PC-9 (cell line): ENCODE measurements at places on chromosomes 3 and 15. TPM values are rescaled to one million over a fixed set of nuclear protein-coding genes. Genes with fewer than 3 reads are reported as not detected.

DNA sequence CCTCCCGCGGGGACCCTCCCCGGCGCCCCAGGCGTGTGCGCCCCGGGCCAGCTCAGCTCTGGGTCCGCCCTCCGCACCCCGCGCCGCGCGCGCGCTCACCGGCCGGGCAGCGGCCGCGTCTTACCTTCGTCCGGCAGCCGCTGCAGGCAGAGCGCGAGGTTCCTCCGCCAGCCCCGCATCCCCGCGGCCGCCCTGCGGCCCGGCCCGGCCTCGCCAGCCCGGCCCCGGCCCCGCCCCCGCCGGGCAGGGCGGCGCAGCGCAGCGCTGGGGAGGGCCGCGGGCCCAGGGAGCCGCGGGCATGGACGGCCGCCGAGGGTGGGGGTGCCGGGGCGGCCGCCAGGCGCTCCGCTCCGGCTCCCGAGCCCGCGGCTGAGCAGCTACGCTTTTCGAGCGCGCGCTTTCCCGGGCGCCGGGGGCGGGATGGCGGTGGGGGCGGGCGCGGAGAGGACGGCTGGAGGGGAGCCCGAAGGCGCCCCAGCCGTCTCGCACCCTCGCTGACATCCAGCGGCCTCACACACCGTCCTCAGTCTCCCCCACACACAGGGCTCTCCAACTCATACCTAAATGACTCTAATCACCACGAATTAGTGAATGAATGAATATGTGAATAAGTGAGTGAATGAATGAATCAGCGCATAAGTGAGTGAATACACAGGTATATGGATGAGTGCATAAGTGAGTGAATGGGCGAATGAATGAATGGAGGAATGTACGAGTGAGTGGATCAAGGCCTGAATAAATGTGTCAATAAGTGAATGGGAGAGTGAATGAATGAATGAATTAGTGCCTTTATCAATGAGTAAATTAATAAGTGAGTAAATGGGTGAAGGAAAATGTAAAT lies 48.5 kb upstream of the CCDC174 start:
- no peak for DNase-seq

GRCh38 chr15:78950902-78951840 lies 6.3 kb upstream of the CTSH start:
- DNase-seq = peak; percentile 67

- DNase-seq = no peak
Measured at GRCh38 chr3:151268267-151269235, 9.8 kb downstream of the P2RY14 start.

- DNase-seq = no peak
Measured at GRCh38 chr3:196754091-196754981, 14.7 kb downstream of the PAK2 start.

DNA sequence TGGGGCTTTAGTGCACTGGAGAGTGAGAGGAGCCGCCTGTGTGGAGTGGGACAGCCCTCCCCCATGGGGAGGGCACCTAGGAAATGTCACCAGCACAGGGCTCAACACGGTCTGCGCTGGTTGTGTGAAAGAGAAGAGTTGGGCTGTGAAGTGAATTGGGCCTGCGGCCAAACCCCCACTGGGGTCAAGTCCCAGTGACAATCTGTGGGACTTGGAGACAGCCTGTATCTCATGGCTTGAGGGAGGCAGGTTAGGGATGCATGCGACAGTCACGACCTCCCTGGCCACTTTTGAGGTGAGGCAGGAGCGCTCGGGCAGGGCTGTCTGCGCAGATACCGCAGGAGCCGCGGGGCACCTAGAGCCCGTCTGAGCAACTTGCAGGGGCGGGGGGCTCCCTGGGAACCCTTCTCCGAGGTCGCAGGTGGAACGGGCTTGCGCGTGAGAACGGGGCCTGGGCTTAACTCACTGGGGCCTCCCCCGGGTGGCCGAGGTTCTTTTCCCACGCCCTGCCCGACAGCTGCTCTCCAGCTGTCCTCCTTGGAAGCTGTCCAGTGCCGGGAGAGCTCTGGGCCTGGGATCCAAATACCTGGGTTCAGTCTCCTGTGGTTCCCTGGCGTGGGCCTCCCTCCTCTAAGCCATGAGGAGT lies 77.4 kb downstream of the SNRK start:
- no peak for DNase-seq

DNA sequence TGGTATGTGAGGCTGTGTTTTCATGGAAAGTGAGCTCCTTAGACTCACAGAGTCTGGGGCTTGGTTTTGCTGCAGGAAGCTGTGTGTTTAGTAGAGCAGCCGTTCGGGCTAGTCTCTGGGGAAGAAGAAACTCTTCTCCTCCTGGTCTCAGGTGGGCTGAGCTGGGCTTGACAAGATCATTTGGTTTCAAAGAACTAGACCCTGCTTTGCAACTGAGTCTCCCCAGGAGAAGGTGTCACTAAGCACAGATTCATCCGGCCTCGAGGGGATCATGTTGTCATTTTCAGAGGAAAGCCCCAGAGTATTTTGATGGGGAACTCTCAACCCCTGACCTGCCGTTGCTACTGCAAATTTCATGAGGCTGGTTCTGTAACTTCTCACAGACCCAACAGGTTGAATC lies 188.5 kb downstream of the FAM43A start:
- DNase-seq = no peak

- peak; percentile 52 for DNase-seq
Measured at GRCh38 chr3:121883507-121883906, 10.7 kb upstream of the SLC15A2 start.

Gene MAGI1
- total RNA-seq = 23.3 and 24.1 TPM in 2 replicates

Gene CGNL1
- 0.31 and 0.50 TPM in 2 replicates for total RNA-seq
